ENCODE measurements at places on chromosomes 7 and 10.

DNA sequence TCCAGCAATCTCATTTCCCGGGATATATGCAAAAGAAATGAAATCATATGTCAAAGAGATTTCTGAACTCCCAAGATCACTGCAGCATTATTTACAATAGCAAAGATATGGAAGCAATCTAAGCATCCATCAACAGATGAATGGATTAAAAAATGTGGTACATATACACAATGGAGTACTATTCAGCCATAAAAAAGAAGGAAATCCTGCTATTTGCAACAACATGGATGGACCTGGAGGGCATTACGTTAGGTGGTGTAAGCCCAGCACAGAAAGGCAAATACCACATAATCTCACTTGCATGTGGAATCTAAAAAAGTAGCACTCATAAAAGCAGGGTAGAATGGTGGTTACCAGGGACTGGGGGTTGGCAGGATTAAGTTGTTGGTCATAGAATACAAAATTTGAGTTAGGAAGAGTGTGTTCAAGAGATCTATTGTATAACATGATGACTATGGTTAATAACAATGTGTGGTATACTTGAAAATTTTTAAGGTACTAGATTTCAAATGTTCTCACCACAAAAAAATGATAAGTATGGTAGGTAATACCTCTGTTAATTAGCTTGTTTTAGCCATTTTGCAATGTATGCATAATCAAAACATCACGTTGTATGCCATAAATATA lies 32.9 kb upstream of the EIF5AL1 start:
- DNase-seq: no peak

- no peak for DNase-seq
Measured at GRCh38 chr10:15863323-15863722, 3.0 kb upstream of the MINDY3 start.

DNA sequence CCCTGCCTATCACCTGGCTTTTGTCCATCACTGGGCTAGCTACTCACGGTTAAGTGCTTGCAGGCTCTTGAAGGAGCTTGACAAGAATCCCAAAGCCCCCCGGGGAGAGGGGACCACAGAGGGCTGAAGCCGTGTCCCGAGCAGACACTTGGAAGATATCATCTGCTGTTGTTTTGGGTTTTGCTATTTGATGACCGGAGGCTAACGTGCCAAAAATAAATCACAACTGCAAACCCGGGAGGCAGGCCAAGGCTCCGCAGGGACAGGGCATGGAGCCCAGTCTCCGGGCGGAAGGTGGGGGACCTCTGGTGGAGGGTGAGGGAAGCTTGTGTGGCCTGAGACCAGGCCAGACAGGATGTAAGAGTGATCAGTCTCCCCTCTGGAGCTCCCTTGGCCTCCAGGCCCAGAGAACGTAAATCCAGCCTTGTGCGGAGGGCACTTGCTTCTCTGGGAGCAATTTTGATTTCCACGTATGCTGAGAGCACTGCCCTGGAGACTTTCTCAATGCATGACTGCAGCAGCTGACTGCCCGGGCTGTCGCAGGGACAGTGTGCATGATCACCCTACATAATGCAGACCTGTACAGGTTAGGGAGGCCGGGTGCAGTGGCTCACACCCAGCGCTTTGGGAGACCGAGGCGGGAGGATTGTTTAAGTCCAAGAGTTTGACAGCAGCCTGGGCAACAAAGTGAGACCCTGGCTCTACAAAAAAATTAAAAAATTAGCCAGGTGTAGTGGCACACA lies at the start of gene PHKG1:
PHKG1 (minus strand) TSS at position 164 of the 743 bp plus-strand sequence. CDS start 4,011 bp downstream, outside the sequence.
- DNase-seq: no peak

- DNase-seq: no peak
Measured at GRCh38 chr7:2222516-2222915, 10.2 kb downstream of the MAD1L1 start.

DNA sequence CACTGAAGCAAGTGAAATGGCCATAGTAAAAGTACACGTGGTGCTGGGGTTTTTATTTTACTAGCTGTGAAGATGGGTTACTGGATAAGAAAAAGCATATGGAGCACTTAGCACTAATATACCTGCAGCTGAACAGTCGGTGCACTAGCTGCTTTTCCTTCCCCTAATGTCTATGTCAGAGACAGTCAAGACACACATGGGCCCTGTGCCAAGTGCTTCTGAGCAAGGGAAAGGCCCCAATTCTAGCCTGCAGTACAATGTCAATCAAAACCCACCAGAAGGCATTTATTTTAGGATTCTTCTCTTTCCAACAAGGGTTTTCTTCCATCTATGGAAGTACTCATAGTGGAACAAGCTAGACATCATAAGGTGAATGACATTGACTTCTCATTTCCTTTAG lies 716.7 kb downstream of the CCSER2 start:
- no peak for DNase-seq

All from kidney glomerular epithelial cell (primary cell).